Activated CD4-positive, CD25-positive, alpha-beta regulatory T cell treated with anti-CD3 and anti-CD28 coated beads, Interleukin-2, amount 50 U/mL, for 72 hours (primary cell): ENCODE measurements at places on chromosomes 2 and 18.

DNA sequence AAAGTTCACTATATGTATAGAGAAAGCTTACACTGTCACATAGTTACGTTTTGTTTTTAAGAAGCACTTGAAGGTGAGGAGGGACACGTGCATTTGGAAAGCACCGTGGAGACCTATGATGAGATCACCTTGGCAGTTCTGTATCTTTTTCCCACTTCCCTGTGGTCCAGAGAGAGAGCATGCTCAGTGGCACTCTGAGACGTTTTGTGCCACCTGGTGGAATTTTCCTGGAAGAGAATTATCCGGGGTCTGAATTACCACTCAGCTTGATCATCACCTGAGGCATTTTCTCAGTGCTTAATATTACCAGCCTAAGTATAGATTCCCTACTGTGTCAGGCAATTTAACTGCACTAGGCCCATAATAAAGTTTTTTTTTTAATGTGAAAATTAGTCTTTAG lies 469.4 kb upstream of the SMIM21 start:
- no peak for DNase-seq

- no peak for DNase-seq
Measured at GRCh38 chr2:227942021-227942420, 70.6 kb downstream of the DAW1 start.

GRCh38 chr18:30945761-30946160 lies 96.8 kb downstream of the DSC3 start:
- no peak for DNase-seq

DNA sequence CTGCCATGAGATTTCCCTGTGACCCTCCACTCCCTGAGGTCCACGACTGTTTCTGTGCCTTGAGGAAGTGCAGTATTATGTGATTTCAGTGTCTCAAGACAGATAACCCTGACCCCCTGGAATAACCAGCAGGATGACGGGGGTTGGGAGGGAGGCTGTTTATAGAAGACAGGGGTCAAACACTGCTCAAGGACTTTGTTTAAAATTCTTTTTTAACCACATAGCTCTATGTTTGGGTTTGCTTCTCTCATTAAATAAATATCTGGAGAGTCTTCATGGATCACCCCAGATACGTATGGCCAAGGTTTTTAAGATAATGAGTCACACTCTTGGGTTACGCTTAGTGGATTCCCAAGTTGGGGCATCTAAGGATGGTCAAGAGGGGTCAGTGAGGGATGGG lies 523.8 kb upstream of the TNP1 start:
- DNase-seq: no peak

GRCh38 chr2:10490806-10491291 lies 42.7 kb upstream of the ODC1 start:
- DNase-seq: no peak

DNA sequence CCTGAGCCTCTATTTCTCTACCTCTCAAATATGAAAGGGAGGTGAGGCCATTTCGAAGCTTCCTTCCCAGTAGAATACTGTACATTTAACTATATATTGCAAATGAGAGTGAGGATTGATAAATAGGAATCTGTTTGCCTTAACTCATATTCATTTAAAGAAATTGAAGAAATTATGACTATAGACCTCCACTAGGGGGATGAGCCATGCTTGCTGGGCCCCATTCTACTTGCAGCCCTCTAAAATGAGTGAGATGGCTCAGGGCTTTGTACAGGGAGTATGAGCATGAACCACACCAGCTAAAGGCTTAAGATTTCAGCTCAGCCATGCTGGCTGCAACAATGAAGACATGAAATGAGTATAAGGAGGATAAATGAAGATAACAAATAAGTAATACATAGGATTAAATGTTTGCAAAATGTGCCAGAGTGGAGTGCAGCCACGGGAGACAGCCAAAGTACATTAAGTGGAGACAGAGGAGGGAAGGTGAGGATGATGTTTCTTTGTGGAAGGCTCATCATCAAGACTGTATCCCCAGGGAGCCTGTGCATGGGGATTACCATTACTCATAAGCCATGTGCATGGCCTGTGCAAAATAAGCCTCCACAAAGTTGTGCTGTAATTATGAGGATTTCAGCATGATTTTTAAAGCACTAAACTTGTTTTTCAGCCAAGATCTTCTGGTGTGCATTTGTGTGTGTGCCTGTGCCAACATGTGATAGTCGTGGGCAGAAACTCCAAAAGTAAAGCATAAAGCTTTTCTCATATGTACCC lies 300.8 kb downstream of the CNTNAP5 start:
- DNase-seq: no peak

- no peak for DNase-seq
Measured at GRCh38 chr2:237227190-237227589, 141.5 kb downstream of the COPS8 start.

GRCh38 chr18:62318228-62319180 lies 6.6 kb upstream of the TNFRSF11A start:
- DNase-seq: no peak

- no peak for DNase-seq
Measured at GRCh38 chr2:37464067-37464466, 119.6 kb downstream of the QPCT start.

- DNase-seq: no peak
Measured at GRCh38 chr2:53991948-53992347, 21.2 kb upstream of the PSME4 start.

- no peak for DNase-seq
Measured at GRCh38 chr2:233976087-233976486, 58.9 kb downstream of the TRPM8 start.

DNA sequence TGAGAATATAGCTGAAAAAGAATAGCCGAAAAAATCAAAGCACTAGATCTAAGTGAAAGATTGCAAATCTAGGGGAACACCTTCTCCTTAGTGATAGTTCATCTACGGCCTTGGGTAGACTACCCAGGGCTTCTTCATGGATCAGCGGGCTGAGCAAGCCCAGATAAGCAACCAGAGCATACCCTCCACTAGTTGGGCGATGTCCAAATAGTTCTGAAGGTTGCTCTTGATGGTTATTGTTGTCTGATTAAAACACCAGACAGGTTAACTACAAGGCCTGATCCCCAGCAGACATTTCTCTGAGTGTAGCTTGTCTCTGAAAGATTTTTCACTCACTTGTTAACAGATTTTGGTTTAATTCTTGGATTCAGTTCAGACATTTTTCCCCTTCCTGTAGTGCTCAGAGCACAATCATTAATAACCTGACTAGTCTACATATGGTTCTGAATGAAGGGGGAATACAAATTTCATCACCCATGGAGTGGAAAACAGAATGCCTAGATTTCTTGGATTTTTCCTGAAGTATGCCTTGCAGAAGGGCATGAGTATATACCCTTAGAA lies 99.6 kb downstream of the BABAM2 start:
- no peak for DNase-seq

- no peak for DNase-seq
Measured at GRCh38 chr2:232133078-232133477, 171.6 kb downstream of the DIS3L2 start.

GRCh38 chr2:56590611-56591010 lies 406.8 kb downstream of the CCDC85A start:
- no peak for DNase-seq

- no peak for DNase-seq
Measured at GRCh38 chr2:37851828-37852584, 73.1 kb upstream of the RMDN2 start.

- no peak for DNase-seq
Measured at GRCh38 chr18:39209173-39209572, 1643.6 kb upstream of the CELF4 start.

DNA sequence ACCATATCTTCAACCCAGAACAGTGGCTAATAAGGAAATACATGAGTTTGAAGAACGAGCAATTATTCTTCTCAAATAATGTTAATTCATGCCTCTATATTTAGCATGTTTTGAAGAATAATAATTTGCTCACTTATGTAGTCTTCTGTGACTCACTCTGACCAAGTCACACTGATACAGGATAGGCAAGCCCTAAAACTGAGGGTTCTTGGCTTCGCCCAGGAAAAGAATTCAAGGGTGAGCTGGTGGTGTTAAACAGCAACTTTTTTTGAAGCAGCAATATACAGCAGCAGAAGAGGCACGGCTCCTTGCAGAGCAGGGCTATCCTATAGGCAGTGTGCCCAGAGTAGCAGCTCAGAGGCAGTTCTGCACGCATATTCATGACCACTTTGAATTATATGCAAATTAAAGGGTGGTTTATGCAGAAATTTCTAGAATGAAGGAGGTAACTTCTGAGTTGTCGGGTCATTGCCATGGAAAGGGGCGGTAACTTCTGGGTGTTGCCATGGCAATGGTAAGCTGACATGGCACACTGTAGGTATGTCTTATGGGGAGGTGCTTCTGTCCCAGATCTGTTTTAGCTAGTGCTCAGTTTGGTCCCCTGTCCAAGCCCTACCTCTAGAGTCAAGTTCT lies 200.6 kb downstream of the RND3 start:
- no peak for DNase-seq

DNA sequence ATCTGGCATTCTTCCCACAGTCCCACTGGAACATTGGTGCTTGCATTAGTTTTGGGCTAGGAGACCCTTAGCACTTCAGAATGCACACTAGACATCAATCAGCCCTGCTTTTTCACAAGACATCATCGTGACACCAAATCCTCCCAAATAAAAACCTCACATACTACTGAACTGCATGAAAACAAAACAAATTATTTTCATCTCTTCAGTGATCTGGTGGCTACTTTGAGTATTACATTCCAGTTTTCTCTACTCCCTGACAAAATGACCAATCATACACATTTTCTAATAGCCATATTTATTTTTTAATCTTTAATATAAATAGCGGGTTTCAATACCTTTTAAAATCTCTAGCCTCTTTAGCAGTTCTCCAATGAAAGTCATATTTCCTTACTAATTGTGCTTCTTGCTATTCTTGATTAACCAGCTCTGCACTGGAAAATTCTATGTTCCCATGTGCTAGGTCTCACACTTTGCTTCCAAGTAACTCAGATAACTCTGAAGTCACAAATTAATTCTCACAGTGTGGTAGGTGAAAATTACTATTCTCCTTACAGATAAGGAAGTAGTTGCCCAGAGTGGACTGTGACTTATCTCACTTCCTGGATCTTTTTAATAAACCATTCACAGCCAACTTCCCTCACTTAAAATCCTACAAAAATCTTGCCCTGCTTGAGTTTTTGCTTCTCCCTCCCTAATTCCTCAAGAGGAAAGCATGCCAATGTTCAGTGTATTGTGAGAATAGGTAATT lies 82.5 kb upstream of the EPB41L3 start:
- no peak for DNase-seq

- DNase-seq: no peak
Measured at GRCh38 chr18:40642692-40643229, 1312.3 kb upstream of the PIK3C3 start.

DNA sequence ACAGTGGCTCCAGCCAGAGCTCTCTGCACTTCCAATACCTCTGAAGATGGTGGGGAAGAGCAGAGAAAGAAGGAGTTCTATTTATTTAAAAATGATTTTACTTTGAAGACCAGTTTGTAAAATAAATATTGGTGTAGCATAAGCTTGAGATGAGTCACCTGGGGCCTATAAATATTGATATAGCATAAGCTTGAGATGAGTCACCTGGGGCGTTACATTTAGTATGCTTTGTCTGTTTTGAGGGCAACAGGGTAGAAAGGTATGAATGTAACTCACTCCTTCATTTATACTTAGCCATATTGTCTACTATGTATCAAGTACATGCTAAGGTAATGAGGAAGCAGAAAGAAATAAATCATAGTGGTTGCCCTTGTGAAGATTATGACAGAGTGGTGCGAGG lies 7.7 kb upstream of the SULT1C4 start:
- DNase-seq: no peak

DNA sequence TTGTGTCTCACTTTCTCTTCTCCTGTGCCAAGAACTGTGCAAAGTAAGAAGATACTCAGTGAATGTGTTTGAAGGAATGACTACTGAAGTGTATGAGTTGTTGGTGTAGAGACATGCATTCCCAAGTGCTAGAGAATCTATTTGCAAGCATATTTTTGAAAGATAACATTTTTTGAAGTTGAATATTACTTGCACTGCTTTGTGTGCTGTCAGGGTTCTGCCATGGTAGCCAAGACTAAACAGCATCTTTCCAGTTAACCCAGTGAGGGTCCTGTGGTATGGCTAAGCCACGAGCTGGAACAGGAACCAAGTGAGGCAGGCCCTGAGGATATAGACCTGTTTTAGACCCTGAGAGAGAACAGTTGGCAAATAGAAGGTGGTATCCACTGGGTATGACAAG lies 35.2 kb upstream of the EFEMP1 start:
- no peak for DNase-seq

GRCh38 chr18:3592864-3593263 lies 142.9 kb downstream of the TGIF1 start:
- no peak for DNase-seq

GRCh38 chr2:65386344-65386743 lies 46.1 kb downstream of the SPRED2 start:
- no peak for DNase-seq

DNA sequence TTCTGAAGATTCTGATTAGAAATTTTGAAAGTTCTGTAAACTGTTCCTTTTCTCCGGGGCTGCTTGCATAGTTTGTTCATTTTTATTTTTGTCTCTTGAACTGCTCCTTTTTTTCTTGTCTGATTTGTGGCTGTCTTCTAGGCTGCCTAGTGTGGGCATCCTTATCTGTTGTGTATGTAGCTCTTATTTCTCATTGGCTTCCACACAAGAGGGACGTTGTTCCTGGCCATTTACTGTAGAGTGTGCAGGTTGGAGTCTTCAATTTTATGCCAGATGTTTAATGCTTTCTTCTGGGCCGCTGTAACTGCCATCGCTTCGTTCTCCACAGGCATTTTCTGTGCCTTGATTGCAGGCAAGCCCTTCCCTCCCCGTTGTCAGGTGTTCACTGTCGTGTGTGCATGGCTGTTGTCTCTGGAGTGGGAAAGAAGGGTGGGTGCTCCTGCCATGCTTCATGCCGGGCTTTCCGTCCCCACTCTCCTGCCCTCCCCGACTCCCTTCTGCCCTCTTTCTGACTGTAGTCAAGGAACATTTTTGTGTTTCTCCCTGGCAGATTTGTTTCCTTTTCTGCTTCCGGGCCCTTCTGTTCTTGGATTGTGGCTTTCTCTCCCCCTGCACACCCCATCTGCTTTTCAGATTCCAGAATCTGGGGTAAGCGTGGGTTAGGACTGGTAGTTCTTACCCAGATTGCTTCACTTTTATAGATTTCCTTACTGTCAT lies 15.5 kb downstream of the CEP192 start:
- DNase-seq: no peak

DNA sequence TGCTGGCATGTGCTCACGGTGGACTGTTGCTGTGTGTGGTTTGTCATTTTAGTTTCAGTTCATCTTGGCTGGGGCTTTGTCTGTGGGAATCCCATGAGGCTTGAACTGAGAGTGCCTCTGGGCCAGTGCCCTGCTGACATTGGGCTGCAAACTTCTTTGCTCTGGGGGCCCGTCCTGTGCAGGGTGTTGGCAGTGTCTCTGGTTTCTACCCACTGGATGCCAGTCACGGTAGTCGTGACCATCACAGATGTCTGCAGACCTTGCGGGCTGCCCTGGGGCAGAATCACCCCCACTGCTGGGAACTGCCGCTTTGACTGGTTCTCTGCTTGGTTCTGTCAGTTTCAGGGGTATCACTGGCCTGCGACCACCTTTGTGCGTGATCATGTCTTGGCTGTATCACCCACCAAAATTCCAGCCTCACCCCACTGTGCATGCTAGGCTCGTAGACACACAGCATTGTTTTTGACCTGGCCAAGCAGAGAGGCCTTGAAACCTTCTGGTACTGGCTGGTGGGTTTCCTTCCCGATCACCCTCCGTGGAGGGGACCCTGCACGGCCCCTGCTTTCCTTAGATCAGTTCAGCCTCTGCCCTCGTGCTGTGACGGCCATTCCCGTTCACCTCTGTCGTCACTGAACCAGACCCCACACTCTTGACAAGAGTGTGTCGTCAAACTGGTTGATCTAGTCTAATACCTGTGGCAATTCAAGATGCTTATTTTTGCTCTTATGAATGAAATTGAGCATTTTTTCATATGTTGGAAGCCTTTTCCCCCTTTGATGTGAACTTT lies 57.6 kb downstream of the KCNG2 start:
- no peak for DNase-seq
